ENCODE measurements at places on chromosomes 5 and 9.

DNA sequence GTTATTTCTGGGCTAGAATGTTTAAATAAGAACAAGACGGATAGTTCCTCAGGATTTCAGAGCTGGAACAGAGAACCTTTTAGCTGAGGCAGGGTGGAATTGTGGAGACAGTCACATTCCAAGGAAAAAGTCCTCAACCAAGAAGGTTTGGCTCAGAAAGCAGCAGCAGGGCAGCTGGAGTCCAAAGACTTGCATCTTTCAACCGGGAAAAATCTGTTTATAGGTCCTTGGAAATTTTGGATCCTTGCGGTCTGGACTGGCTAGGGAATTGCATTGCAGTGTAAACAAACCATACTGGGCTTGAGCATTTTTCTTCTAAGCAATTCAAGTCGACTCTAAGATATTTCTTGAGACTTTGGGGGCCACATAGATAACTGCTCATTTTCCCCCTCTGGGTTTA, 40.8 kb upstream of the HMHB1 start:
- DNase-seq, result no peak

DNA sequence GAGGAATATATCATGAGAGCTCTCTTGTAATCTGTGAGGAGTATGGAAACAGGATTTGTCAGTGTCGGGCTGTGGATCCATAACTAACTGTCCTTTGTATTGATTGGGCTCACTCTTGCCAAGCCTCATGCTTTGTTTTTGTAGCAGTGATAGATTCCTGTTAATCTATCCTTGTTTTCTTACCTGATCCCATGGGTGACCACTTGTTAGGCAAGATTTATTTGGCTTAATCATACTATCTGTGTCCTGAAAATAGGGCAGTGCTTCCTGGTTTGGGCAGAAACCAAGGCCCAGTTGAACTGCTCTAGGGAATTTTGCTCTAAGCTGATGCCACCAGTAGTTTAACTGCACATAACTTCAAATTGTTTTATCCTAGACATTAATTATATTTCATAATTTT, 6.1 kb downstream of the NDFIP1 start:
- no peak for DNase-seq

GRCh38 chr9:107545036-107545435, 55.5 kb upstream of the KLF4 start:
- no peak for DNase-seq

DNA sequence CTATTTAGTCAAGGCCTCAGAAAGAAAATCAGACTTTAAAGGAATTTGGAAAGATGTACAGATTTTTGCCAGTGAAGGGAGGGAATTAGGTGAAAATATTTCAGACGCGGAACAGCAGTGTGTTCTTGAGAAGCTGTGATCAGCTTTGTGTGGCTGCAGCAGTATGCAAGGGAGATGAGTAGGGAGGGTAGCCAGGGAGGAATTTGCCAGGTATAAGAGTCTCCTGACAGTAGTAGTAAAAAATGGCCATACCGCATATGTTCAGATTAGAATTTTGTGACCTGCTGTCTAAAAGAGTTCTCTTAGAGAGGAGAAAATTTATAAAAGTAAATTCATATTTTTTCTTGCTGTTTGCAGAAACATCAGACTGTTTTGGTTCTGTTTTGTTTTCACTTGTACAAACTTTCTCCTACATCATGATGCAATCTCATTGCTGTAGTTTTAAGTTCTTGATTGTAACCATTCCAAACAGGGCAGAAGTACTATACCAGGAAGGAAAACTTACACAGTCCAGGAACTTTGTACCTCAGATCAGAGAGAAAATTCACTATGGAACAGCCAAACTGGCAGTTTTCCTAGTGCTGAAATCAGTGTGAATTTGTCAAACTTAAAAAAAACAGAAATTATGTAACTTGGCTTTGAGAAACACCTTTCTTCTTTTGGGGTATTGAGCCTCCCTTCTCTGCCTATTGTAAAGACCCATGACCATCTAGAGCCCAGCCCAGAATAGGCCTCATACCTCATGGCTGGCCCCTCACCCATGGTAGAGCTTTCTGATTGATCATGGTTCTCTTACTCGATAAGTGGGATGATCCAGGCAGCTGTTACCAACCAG, 78.4 kb upstream of the NR3C1 start:
- no peak for DNase-seq

- DNase-seq, result no peak
Observed at GRCh38 chr5:149740866-149741459, 10.9 kb downstream of the PPARGC1B start.

DNA sequence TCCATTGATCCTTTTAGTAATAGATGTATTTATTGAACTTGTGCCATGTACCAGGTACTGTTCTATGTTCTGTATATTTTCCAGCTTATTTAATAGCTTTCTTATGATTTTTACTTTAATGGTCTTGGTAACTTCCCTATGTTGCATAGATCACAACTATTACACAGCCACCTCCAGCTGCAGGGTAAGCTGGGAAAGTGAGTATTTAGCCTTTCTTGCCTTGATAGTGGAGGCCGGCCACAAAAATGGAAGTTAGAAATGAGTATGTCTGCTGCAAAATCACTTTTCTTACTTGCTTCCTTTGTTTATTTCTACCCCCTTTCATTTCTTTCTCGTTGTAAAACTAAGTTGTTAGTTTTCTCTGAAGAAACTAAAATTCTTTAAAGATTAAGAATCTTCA, 43.1 kb upstream of the ANKDD1B start:
- DNase-seq, result no peak

DNA sequence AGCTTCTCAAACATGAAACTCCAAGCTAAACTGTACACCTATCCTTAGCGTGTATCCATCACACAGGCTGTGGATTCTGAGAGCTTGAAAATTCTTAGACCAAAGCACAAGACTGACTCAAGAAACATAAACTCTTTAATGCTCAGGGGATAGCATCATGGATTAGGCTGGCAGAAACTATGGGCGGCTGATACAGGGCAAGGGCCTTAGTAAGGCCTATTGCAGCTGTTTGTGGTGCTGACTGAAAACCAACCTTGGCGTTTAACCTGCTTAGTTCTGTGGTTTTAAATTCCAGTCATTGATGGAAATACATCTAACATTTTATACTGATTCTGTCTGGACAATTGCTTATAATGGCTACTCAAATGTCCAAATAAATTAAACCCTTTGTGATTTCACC, 183.7 kb downstream of the TLR4 start:
- no peak for DNase-seq

- DNase-seq, result no peak
Observed at GRCh38 chr5:140398379-140398811, 3.2 kb upstream of the ANKHD1 start.

GRCh38 chr9:105908069-105908468, 213.7 kb downstream of the TMEM38B start:
- no peak for DNase-seq

GRCh38 chr5:78612227-78613150, 36.1 kb downstream of the LHFPL2 start:
- DNase-seq, result no peak

- no peak for DNase-seq
Observed at GRCh38 chr9:107991581-107991980, 502.0 kb upstream of the KLF4 start.

DNA sequence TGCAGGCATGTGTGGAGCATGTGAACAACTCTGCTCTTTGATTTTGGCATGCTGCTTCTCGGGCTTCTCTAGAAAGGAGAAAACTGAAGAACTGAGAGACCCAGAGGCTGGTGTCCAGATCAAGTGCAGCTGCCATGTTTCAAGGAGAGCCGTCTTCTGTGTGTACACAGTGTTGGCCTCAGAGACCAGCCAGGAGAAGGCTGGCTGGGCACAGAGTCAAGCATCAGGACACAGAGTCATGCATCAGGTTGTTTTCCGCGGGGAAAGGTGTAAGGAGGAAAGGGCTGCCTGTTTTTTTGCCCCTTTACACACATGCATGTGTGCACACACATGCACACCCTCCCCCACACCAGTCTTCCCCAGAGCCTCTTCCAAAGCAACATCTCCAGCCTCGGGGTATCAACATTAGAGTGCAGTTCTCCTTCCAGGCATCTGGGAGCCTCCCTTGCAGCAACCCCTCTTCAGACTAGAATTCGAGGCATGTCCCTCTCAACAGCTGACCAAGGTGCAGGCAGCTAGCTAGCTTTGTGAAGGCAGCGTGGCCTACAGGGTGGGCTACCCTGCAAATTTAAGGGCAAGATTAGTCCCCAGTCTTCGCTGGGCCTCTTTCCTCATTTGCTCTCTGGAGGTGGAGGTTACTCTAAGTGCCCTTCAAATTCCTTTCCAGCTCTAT, 180.9 kb downstream of the AOPEP start:
- DNase-seq, result no peak

DNA sequence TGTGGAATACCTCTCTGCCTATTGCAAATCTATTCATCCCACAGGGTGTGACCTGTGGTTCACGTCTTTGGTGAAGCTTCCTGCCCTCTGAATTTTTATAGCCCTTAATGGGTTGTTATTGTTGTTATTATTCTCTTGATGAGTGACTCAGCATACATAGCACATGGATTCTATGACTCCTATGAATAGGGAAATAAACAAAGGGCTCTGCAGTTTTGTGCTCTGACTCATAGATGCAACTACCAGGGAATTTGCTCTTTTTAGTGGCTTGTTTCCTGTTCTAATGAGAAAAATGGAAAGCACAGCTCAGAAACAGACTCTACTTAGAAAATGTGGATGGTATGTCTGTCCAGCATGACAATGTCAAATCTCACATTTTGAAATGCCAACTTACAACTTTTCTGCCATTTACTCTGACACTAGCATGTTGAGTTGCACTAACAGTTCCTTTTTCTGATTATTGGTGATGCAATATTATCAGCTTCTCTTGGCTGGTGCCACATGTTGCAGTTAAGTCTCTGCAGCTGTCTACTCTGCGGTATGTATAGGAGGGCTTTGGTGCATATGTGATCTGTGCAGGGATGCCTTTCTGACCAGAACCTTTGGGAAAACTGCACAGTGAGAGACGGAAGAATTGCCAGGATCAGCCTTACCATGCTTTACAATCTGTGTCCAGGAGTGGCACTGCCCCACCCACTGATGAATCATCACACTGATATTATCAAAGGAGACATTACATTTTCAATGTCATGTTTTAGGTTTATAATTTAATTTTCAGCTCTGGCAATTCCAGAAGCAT, 996.4 kb upstream of the WWC1 start:
- DNase-seq, result no peak

DNA sequence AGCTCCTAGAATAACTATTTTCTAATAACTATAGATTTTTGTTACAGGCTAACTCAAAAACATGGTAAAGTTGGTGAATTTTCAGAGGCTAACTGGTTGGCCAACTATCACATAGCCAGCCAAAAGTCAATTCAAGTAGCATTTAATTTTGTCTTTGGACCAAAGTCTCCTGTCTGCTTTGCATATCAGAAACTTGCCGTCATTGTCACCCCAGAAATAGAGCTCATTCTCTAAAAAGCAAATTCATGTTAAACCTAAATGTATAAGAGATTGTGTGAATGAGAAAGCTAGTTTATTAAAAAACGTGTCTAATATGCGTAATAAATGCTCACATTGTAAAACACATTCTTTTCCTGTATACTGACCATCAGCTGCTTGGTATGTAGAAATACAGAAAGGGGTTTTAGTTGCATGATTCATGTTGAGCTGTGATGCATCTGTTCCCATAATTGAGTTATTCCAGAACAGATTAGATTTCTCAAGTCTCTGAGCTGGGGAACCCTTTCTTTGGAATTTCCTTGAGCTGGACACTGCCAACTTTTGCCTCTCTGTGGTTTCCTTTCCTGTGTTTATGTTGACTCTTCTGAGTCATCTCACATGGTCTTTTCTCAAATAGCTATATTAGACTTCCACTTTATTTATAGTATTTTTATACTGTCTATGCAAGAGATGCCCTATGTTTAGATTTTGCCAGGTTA, 7.3 kb downstream of the SRFBP1 start:
- DNase-seq, result no peak

GRCh38 chr5:53063176-53063575, 46.4 kb downstream of the MOCS2 start:
- DNase-seq, result no peak

DNA sequence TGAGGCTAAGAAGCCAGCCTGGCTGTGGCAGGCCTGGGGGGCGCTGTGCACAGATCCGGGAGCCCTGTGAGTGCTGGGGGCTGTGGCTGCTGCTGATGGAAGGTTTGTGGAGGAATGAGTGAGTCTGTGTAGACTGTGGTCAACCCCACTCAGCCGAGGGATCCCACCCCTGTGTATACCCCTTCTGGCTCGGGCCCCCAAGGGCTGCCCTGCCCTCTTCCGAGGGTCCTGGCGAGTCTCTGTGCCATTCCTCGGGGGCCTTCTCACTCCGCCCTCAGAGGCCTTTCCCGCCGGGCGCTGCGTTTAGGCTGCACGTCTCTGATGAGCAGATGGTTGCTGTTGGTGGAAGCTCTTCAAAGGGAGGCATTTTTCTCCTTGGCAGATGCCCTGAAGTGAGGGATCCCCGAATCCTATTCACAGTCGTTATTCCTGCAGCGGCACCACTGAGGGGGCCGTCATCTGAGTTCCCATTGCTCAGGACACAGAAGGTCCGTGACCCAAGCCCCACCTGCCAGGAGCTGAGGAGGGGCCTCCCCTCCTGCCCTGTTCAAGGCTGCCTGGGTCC, 94.1 kb downstream of the RXRA start:
- DNase-seq, result no peak

DNA sequence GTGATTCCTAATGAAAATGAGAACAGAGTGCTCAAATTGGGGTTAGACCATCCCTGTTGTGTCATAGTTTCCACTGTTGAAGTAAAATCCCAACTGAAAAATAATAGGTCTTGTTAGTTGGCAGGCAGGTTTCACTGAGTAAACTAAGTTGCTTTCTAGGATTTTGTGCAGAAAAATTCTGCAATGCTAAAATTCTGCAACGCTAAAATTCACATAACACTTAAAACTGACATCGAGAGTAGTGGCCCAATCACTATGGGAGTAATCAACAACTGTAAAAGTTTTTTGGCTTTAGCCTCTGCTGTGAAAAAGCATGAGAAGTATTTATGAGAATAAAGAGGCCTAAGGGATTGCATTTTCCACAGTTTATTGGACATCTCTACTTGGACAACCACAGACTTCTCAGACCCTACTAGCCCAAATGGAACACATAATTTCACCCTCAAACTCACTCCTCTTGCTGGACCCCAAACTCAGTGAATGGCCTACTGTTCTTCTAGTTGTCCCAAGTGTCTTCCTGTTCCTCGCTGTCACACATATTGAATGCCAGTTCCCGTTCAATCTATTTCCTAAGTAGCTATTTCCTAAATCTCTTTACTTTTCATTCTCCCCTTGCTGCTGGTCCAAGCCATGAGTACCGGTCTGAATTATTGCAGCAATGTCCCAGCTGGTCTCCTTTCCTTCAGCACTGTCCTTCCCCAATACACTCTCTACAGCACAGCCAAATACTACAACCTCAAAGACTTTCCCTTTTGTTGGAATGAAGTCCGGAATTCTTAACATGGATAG, 355.4 kb downstream of the PDE4D start:
- no peak for DNase-seq
